ENCODE measurements at places on chromosomes 13 and 19. TPM values are rescaled to one million over a fixed set of nuclear protein-coding genes. Genes with fewer than 3 reads are reported as not detected.

- DNase-seq, result no peak
These were observed 70.5 kb downstream of the NHLRC3 start for GRCh38 chr13:39108783-39109182.

- DNase-seq, result no peak
These were observed 4.4 kb upstream of the NDUFS7 start for GRCh38 chr19:1379126-1379905.

GRCh38 chr19:33214596-33214995 is 11.1 kb downstream of the SLC7A10 start:
- peak; percentile 21 for DNase-seq

RGCC gene
- 0.88 TPM for total RNA-seq

MADCAM1 gene
- total RNA-seq, result 0.12 TPM

Data from RPMI7951 (cell line).